Hematopoietic multipotent progenitor cell treated with erythropoietin and hydrocortisone succinate and interleukin-3 and kit ligand, for 4 days (in vitro differentiated cells): ENCODE measurements at places on chromosomes 12 and 14.
A peak's percentile ranks its signal among the peaks of the same experiment; 100 is the strongest.

GRCh38 chr12:2853626-2854025, 3.2 kb downstream of the TEX52 start:
- peak; percentile 81 for DNase-seq

DNA sequence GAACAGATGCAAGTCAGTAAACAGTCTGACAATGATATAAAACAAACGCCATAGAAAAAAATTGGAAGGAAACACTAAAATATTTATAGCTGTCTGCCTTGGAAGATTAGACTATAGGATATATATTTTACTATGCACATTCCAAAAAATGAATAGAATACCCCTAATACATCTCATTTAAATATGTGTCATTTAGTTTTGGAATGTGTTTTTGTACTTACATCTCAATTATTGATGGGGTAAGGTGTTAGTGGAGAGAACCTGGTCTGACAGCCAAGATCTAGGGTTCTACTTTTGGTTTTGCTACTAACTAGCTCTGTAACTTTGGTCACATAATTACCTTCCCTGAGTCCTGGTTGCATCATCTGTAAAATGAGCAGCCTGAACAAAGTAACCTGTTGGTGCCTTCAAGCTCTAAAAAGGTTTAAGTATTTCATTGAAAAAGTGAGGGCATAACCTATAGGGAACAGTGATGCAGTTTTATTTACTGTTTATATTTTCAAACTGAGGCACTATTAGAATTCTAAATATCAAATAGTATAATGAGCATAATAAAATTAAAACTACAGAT, 28.6 kb upstream of the SLC6A13 start:
- no peak for DNase-seq

DNA sequence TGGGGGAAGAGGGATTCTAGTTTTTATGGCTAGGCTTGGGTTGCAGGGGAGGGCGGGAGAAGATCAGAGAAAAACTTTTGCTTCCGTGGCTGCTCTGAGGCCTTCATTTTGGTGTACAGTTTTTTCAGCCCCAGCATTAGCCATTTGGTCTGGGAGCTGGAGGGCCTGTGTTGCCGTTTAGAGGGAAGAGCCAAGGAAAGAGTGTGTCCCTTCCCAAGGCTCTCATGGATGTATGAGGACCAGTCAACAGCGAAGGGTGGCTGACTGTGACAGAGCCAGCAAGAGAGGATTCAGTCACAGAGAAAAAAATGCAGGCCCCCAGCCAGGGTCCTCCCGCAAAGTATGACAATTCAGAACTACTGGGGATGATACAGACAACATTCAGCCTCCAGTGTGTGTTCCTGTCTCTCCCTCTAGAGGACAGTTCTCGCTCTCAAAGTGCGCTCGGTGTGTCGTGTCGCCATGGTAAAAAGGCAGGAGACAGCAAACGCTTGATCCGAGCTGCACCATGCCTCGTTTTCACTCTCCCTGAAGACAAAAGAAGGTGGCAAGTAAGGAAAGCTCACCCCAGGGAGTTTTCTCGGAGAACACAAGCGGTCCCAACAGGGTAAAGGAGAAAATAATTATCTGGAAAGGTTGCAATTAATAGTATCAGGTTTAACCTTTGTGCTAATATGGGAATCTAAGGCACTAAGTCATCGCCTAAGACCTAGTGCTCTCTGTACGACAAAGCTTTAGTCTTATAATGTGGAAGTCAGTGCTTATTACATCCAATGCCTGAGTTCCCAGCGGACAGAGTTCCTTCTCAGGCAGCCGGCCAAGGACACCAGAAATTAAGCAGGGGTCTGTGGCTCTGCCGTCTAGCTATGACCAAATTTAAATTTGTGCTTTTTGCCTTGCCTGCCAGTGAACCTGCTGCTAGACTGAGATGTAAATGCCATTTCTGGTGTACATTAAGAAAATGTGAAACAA, 157.3 kb upstream of the PLXNC1 start:
- peak; percentile 32 for DNase-seq

GRCh38 chr12:75881920-75882319, 149.7 kb downstream of the PHLDA1 start:
- no peak for DNase-seq

- DNase-seq: no peak
Observed at GRCh38 chr12:104526320-104526719, 69.6 kb downstream of the CHST11 start.

DNA sequence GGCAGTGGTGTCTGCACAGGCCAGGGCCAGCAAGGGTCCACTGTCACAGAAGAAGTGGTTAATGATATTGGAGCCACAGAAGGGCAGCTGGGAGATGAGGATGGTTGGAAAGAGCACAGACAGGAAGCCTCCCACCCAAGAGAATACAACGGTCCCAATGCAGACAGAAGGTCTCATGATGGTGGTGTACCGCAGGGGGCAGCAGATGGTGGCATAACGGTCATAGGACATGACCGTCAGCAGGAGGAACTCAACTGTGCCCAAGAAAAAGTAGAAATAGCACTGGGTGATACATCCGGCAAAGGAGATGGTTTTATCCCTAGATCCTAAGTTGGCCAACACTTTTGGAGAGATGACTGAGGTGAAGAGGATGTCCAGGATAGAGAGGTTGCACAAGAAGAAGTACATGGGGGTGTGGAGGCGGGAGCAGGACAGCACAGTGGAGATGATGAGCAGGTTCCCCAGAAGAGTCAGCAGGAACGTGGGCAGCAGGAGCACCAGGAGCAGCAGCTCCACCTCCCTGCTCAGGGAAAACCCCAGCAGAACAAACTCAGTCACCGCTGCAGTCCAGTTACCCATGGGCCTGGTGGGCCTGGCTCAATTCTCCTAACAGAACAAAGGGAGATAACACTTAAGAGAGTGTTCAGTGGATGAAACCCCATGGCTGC, 9.8 kb downstream of the OR6J1 start:
- no peak for DNase-seq

- DNase-seq: no peak
Observed at GRCh38 chr14:39446131-39446744, 14.0 kb upstream of the FBXO33 start.

DNA sequence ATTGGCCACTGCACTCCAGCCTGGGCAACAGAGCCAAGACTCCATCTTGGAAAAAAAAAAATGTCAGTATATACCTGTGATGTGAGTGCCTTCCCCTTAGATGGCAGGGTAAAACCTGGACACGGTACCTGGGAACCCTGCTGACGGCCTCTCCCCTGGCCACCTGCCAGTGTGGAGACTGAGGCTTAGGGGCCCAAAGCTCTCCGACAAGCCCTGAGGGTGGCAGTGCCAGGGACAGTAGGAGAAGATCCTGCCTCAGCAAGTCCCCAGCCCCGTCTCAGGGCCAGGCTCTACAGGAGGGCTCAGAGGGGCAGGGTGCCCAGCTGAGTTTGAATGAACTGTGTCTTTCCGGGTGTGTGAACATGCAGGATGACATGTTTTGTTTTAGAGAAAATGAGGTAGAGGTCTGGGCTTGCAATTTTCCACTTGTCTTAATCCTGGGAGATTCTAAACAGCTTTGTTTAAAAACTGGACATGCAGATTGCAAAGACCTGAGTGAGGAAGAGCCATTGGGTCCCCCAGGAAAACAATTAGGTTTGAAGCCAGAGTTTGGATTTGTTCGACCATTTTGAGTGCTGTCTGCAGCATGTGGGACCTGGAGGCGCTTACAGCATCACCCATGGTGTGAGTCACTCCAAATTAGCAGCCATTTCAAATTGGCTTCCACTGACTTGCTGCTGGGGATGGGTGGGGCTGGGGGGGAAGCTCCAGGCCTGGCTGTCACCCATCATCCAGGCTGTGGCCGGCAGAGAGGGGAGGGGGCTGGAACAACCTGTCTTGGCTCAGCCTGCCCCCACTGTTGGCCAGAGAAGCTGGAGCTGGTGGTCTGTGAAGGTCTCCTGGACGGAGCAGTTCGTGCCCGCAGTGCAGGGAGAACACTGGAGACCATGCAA, 10.8 kb downstream of the TSPAN9 start:
- DNase-seq: no peak

GRCh38 chr12:103691063-103691462, 104.0 kb downstream of the STAB2 start:
- DNase-seq: no peak

DNA sequence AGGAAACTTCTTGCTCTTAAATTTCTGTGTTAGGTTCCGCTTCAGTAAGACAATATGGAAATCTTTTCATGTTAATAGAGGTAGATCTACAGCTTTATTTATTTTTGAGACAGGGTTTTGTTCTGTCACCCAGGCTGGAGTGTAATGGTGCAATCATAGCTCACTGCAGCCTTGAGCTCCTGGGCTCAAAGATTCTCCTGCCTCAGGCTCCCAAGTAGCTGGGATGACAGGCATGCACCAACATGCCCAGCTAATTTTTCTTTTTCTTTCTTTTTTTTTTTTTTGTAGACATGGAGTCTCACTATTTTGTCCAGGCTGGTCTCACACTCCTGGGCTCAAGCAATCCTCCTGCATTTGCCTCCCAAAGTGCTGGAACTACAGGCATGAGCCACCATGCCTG, 70.1 kb downstream of the DAO start:
- DNase-seq: no peak

- no peak for DNase-seq
Observed at GRCh38 chr12:64674367-64674922, 64.2 kb downstream of the RASSF3 start.

- no peak for DNase-seq
Observed at GRCh38 chr12:111546758-111547383, 52.2 kb downstream of the ATXN2 start.

DNA sequence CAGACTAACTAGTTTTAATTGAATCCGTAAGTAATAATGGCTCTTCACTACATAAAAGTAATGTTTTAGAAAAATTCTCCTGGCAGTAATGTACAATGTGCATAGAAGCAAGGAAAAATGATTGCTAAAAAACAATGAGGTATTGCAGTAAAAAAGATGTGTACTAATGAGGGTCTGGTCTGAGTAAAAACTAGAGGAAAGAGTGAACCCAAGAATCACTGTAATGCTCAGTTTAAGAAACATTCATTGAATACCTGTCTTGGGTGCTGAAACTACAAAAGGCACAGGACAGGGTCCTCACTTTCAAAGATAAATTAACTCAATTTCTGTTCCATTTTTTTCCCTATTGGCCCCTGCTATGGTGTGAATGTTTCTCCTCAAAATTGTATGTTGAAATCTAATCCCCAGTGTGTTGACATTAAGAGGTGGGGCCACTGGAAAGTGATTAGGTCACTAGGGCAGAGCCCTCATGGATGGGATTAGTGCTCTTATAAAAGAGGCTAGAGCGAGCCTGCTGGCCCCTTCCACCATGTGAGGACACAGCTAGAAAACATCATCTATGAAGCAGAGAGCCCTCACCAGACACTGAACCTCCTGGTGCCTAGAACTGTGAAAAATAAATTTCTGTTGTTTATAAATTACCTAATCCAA, 51.6 kb downstream of the RPS6KA5 start:
- DNase-seq: no peak

GRCh38 chr14:41830714-41831406, 224.2 kb downstream of the LRFN5 start:
- DNase-seq: no peak

- no peak for DNase-seq
Observed at GRCh38 chr12:75917083-75917482, 114.5 kb downstream of the PHLDA1 start.

DNA sequence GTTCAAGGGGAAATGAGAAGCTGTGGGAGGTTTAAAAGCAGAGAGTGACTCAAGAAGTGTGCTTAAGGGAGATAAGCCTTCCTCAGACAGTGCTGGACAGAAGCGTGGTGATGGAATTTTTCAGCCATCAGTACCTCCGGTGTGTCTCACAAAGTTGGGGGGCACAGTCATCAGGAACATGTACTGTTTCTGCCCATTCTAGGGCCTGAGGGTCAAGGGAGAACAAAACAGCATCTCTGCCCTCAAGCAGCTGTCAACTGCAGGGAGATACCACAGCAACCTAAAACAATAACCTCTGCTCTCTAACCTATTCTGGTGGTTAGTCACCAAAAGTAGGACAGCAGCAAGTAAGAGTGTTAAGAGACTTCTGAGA, 2.0 kb upstream of the STON2 start:
- DNase-seq: peak; percentile 89

DNA sequence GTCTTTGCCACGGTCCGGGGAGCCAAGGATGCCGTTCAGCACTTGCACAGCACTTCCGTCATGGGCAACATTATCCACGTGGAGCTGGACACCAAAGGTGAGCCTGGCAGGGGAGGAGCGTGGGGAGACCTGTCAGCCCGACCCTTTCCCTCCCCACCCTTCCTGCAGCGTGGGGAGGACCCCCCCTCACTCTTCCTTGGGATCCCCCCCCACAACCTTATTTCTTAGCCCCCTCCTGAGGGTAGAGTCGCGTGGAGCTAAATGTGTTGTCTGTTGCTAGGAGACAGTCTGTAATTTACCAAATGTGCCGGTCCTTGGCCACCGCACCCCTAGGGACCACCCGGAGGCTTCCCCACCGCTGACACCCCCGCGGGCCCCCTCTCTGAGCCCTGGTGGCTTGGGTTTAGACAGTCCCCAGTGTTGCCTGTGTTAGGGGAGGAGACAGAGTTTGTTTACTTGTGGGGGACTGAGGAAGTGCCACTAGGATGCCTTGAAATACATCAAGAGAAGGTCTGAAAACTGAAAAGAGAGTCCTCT, 2.3 kb downstream of the SETD1B start:
- peak; percentile 47 for DNase-seq

GRCh38 chr12:131250028-131250950, 296.6 kb downstream of the ADGRD1 start:
- DNase-seq: no peak

- no peak for DNase-seq
Observed at GRCh38 chr12:47824198-47824597, 4.5 kb upstream of the HDAC7 start.

GRCh38 chr14:64012720-64013119, 159.9 kb downstream of the SYNE2 start:
- no peak for DNase-seq

- no peak for DNase-seq
Observed at GRCh38 chr12:6974180-6974579, 3.5 kb downstream of the EMG1 start.

DNA sequence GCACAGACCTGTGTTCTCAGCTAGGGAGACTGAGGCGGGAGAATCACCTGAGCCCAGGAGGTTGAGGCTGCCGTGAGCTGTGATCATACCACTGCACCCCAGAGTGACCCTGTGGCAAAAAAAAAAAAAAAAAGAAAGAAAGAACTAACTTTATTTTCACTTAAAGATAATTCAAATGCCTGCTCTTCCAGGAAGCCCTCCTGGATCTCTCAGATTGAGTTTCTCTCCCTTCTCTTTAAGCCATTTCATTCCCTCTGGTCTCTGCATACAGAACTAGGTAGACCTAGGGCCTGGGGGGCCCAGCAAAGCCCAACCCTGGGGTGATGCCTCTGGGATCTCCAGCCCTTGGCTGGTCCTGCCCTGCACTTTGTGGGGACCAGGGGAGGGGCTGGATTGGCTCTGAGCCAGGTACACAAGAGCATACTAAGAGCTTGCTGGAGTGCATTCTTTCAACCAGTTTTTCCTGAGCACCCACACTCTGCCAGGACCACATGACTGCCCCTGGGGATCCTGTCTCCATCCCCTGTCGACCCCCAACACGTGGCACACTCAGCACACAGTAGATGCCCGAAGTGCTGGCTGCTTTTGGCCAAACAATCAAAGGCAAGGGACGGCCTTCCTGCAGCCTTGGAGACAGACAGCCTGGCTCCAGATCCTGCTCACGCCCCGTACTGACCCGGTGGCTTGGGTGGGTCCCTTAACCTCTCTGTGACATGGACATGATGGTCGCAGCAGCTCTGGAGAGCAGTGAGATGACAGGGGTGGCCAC, 52.7 kb downstream of the CYP46A1 start:
- DNase-seq: no peak
